ENCODE measurements at places on chromosomes 13 and 19.

DNA sequence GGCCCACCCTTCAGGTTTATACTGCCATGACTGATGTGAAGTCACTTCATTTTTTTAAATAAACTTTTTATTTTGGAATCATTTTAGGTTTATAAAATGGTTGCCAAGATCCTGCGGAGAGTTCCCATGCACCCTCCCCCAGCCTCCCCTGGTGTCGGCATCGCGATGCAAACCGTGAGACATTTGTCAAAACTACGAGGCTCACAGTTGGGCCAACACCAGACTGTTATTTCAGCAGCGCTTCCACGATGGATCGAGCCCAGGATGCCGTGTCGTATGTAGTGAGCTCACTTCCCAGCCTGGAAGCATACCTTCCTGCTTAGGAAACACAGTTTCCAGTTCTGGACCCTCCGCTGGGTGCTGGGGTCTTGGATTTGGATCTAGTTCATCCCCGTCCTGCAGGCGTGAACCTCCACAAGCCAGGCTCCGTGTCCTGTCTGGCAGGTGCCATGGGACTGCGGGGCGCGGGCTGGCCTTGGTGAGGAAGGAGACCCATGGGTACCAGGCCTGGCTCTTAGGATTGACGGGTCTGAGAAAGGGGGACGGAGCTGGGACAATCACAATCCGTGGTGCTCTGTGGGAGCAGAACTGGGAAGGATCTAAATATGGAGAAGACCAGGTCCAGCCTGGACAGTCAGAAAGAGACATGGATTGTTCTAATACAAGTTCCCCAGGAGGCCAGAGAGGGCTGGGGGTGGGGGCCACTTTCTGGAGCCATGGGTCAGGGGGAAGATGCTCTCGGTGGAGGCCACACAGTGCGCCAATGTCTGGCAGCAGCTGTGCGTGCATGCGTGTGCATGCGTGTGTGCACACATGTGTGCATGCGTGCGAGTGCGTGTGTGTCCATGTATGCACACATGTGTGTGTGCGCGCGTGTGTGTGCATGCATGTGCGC lies 2.4 kb upstream of the SBK2 start:
- no peak for DNase-seq

- no peak for DNase-seq
Measured at GRCh38 chr19:5091018-5091683, 122.2 kb downstream of the KDM4B start.

DNA sequence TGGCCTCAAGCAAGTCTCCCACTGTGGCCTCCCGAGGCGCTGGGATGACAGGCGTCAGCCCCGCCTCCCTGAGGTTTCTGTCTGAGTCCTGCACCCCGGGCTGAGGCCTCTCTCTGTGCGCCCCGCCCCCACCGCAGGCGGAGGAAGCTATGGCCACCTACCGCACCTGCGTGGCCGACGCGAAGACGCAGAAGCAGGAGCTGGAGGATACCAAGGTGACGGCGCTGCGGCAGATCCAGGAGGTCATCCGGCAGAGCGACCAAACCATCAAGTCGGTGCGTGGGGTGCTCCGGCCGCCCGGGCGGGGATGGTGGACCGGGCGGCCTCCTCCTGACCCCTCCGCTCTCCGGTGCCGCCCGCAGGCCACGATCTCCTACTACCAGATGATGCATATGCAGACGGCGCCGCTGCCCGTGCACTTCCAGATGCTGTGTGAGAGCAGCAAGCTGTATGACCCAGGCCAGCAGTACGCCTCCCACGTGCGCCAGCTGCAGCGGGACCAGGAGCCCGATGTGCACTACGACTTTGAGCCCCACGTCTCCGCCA lies 12.7 kb downstream of the ARHGAP45 start:
- peak; percentile 92 for DNase-seq

GRCh38 chr19:7226739-7227138 lies 67.5 kb downstream of the INSR start:
- DNase-seq = no peak

DNA sequence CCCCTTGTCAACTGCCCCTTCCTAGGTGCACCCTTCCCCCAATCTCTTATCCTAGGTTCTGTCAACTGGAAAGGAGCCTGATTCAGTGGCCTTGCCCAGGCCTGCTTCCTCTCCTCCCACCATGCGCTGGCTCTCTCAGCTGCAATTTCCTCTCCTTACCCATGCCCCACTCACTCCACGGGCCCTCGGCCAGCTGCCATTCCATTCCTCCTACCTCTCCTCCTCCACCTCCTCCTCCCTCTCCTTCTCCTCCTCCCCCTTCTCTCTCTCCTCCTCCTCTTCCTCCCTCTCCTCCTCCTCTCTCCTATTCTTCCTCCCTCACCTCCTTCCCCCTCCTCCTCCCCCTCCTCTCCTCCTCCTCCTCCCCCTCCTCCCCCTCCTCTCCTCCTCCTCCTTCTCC lies 9.6 kb upstream of the TIMM44 start:
- DNase-seq = no peak

DNA sequence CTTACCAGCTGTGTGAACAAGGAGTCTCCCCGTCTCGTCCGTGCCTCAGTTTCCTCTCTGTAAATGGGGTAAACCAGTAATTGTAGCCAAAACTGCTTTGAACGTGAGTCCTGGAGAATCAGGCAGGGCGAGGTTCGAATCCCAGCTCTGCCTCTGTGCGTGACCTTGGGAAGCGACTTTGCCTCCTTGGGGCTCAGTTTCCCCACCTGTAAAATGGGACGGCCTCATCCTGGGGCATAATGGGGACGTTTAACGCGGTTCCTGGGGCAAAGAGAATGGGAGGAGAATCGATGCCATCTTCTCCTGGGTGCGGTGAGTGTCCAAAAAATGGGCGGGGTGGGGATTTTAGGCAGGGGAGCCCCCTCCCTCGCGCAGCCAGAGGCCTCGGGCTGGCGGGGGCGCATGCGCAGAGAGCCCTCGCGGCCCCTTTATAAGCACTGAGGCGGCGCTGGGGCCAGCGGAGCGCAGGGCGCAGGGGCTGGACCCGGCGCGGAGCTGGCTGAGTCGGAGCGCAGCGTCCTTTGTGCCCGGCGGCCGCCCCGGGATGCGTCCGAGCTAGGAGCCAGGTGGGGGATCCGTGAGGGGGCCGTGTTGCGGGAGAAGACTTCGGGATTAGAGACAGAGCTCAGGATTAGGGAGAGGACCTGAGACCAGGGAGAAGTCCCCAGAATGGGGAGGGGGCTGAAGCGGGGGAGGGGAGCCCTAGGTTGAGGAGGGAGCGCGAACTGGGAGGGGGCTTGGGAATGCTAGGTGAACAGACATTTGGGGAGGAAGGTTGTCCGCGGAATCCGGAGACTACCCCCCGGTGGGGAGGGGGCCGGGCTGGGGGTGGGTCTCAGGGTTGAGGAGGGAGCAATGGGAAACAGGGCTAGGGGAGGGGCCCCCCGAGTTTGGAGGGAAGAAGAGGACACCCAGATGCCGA lies at the start of gene NCAN:
Gene NCAN (plus strand): TSS at position 460 of the 922 bp plus-strand sequence. CDS start 4,996 bp downstream, outside the sequence.
- DNase-seq = no peak

GRCh38 chr13:31670831-31671617 lies 68.3 kb upstream of the RXFP2 start:
- no peak for DNase-seq

- no peak for DNase-seq
Measured at GRCh38 chr13:58907347-58907746, 1256.4 kb downstream of the DIAPH3 start.

DNA sequence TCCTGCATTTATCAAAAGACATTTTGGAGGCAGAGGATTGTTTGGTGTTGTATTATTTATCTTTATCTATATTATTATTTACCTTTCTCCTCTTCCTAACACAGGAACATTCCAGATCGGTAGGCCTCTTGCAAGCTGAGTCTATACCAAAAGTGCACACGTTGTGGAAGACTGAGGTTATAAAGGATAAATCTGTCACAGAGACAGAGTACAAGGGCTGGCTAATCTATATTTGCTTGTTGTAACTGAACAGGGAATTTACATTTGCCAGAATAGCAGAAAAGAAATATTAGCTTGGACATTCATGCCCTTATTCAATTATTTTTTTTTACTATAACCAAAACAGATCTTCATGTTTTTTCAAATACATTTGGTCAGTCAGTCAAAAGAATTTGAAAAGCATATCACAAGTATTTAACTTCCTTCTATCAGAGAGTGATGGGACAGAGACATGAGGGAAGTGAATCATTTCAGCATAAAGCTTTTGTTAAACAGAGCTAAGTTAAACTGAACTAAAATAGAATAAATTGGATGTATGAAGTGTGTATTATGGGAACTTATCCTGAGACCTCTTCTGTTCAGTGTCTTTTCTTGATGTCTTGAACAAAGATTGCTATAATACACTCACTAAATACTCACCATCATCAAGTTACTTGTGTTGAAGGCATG lies 352.5 kb downstream of the DNAJC15 start:
- DNase-seq = no peak

- DNase-seq = no peak
Measured at GRCh38 chr13:38045278-38046048, 175.9 kb upstream of the TRPC4 start.

- peak; percentile 94 for DNase-seq
Measured at GRCh38 chr19:2475018-2475701, 767 bp upstream of the GADD45B start.

DNA sequence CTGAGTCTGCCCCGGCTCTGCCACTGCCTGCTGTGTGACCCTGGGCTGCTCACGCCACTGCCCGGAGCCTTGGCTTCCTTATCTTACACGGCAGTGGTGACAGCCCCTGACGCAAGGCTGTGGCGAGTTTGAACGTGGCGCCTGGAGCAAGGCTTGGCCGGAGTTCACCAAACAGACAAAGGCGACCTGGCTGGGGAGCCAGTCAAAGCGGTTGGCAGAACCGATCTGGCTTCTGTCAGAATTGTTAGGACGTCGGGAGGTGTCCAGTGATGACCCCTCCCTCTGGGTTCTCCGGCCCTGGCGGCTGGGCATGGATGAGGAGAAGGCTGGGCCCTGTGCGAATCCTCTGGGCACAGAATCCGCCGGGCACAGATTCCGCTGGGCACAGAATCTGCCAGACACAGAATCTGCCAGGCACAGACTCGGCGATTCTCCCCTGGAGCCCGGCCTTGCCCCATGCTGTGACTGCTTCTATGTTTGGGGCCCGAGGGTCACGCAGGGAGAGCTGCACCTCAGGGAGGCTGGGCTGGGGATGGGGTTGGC lies 11.7 kb upstream of the TMEM255B start:
- no peak for DNase-seq

- DNase-seq = no peak
Measured at GRCh38 chr13:63433546-63434150, 2018.0 kb upstream of the PCDH20 start.

DNA sequence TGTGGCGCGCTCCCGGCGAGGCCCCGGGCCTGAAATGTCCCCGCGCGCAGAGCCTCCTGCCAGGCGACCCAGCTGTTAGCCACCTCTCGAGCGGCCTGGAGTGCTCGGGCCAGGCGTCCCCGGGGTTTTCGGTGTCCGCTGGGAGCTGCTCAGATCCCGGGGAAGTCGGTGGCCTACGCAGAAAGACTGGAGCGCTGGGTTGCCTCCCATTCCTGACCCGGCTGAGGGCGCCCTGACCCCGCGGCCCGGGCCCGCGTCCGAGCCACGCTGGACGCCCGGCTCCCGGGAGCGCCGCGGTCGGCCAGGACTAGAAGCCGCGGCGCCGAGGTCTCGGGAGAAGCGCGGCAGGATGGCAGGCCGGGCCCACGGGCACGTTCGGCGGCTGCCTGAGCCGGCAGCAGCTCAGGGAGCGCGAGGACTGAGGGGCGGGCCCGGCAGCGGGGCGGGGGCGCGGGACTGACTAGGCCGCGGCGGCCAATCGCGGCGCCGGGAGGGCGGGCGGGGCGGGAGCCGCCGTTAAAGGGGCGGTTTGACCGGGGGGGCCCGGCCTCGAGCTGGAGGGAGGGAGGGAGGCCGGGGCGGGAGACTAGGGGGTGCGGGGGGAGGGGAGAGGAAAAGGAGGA lies 1.3 kb upstream of the ZIC2 start:
- peak; percentile 73 for DNase-seq

DNA sequence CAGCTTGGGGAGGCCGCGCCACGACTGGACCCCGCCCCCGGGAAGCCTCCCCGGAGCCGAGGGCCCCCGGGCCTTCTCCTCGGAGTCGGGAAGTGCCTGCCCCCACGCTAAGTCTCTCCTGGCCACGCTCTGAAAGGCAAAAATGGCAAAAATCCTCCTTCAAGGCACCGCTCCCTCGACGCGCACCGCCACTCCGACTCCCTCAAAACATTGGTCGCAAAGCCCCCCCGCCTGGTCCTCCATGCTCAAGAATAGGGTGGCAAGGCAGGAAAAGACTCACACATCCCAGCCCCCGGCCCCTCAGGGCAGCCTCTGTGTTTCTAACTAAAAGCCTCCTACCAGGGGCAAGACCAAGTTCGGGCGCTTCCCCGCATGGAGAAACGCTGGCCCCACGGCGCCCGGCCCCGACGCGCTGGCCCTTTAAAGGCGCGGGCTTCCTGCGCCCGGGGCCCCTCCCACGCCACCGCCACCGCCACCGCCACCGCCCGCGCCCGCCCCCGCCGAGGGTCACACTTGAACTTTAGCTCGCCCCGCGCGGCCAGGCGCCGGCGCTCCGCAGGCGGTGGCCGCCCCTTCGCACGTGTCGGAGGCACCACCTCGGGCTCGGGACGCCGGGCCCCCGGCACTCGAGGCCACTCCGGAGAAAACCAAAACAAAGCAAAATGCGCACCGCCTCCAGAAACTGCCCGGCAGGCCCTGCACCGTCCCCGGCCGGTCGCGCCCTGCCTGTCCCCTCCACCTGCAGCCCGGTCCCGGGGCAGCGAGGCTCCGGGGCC lies 1.9 kb downstream of the FOXO1 start:
- peak; percentile 77 for DNase-seq

DNA sequence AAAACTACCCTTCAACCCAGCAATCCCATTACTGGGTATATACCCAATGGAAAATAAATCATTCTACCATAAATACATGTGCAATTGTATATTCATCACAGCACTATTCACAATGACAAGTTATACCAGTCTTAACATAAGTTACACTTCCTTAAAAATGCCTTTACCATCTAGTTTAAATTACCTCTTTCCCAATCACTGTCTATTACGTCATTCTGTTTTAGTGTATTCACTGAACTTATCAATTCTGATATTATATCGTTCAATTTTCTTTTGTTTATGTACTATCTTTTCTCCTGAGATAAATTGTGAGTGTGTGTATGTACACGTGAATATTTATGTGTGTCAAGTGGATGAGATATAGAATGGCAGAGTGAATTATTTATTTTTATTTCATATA lies 1416.8 kb downstream of the OLFM4 start:
- DNase-seq = no peak

DNA sequence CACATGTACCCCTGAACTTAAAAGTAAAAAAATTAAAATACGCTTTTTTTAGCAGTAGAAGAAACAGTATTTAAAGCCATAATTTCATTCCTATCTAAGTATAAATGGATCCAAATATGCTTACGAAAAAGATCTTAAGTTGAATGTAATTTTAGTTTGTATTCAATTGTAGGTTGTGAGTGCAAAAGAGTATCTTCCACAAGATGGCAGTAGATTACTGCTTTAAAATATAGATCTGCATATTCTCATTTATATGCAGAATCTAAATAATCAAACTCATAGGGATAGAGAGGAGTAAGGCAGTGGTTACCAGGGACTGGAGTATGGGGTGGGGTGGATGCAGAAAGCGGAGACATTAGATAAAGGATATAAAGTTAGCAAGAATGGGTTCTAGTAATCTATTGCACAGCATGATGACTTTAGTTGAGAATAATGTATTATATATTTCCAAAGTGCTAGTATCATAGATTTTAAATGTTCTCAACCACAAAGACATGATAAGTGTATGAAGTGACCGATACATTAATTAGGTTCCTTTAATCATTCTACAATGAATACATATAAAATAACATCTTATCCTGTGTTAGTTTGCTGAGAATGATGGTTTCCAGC lies 14.2 kb downstream of the OR7A17 start:
- no peak for DNase-seq

GRCh38 chr13:87537951-87538350 lies 133.2 kb upstream of the SLITRK5 start:
- no peak for DNase-seq

Measured in activated CD8-positive, alpha-beta T cell treated with anti-CD3 and anti-CD28 coated beads for 36 hours (primary cell).